ENCODE measurements at places on chromosomes 2 and 18. TPM values are rescaled to one million over a fixed set of nuclear protein-coding genes. Genes with fewer than 3 reads are reported as not detected.

- H3K4me3 ChIP-seq: no peak overlapping the region
- no peak overlapping the region for H3K27ac ChIP-seq
- DNase-seq: no peak
- no peaks in the 10 kb centered on the region for H3K4me1 ChIP-seq
- H3K27me3 ChIP-seq: no peaks in the 10 kb centered on the region
Observed at GRCh38 chr2:69789175-69789721, 40.2 kb upstream of the GMCL1 start.

Gene SLC38A11
- not detected for polyA plus RNA-seq

DNA sequence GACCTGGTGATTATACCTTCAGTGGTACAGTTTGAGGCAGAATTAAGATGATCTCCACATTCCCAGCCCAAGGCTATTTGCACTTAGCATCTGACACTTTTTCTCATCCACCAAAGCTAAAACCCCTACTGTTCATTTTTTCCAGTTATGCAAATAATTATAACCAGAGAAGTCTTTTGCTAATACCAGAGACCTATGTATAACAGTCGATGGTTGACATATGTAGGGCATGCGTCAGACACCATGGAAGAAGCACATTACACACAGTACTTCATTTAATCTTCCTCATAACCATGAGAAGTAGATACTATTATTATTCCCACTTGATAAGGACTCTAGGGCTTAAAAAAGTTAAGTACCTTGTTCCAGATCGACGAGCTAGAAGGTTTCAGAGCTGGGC lies 36.5 kb downstream of the AP1S3 start:
- DNase-seq: no peak
- H3K36me3 ChIP-seq: no peaks in the 10 kb centered on the region
- H3K27me3 ChIP-seq: no peaks in the 10 kb centered on the region

DNA sequence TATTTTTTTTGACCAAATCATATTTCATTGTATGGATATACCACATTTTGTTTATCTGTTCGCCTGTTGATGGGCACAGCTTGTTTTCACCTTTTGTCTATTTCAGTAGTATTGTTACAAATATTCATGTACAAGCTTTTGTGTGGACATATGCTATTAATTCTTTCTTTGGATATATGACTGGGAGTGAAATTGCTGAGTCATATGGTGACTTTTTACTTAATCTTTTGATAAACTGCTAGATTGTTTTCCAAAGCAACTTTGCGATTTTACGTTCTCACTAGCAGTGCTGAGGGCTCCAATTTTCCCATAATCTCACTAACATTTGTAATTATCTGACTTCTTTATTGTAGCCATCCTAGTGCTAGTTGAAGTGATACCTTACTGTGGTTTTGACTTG lies 112.4 kb downstream of the CD8B2 start:
- no peaks in the 10 kb centered on the region for H3K27me3 ChIP-seq
- H3K4me3 ChIP-seq: no peak overlapping the region
- no peaks in the 10 kb centered on the region for H3K36me3 ChIP-seq
- no peak overlapping the region for H3K27ac ChIP-seq
- DNase-seq: no peak

- DNase-seq: no peak
- H3K4me3 ChIP-seq: no peak overlapping the region
- H3K36me3 ChIP-seq: peaks cover 13% of the 10 kb centered on the region
- no peak overlapping the region for H3K27ac ChIP-seq
- peaks cover 22% of the 10 kb centered on the region for H3K4me1 ChIP-seq
- no peaks in the 10 kb centered on the region for H3K27me3 ChIP-seq
Observed at GRCh38 chr2:96542357-96542977, 5.9 kb downstream of the ARID5A start.
